ENCODE measurements at places on chromosomes 12 and 14.

- DNase-seq = no peak
Measured at GRCh38 chr12:14169281-14169680, 187.9 kb upstream of the GRIN2B start.

DNA sequence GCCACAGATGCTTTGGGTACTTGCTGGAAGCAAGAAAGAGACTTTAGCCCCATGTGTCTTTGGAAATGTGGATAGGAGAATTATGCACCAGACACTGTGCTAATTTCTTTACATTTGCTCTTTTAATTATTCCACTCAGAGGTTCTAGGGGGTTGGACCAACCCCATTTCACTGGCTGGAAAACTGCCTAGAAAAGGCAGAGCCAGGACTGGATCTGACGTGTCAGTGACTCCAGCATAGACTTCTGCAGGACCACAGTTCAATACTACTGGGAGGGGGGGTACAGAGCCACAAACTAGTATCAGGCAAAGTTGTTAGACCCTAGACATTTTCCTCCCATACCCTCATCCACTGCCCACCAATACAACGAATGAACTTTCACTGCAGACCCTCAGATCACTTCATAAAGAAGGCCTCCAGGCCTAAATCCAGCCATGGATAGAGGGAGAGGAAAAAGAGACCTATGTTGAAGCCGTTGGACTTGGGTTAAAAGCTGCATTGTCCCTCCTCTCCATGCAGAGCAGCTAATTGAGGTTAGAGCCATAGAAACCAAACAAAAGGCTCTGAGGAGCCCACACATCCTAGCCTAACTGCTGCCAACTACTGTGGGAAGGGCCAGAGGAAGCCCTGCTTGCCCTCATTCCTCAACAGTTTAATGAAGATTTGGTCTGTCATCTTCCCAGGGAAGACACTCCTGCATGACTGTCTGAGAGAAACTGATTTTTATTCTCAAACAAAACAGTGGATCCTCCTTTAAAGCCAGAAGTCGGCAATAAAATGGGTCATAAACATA, 68.7 kb downstream of the STON2 start:
- no peak for DNase-seq

DNA sequence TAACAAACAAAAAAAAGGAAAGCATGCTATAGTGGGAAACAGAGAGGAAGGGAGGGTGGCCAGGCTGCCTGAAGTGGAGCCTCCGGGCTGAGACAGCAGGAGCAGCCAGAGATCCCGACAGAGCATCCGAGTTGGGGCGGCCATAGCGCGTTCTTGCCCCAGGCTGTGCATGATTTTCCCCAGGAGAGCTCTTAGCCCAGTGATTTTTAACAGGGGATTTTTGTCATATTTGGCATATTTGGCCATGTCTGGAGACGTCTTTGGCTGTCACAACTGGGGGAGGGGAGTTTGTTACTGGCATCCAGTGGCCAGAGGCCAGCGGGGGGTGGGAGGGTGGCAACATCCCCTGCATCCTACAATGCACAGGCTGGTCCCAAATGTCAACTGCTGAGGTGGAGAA, 23.6 kb downstream of the BDKRB1 start:
- no peak for DNase-seq

GRCh38 chr14:37588956-37589714, 5.9 kb downstream of the FOXA1 start:
- DNase-seq = no peak

GRCh38 chr12:31524791-31525495, 66.0 kb downstream of the DENND5B start:
- no peak for DNase-seq

GRCh38 chr14:89292579-89293313, 124.3 kb downstream of the FOXN3 start:
- no peak for DNase-seq

Measured in activated naive CD4-positive, alpha-beta T cell (primary cell).